ENCODE measurements at places on chromosomes 11 and 22.

GRCh38 chr22:48376936-48377712 is 1450.5 kb downstream of the BRD1 start:
- DNase-seq, result no peak

- DNase-seq, result no peak
Measured at GRCh38 chr11:69508974-69509373, 27.5 kb downstream of the LINC01488 start.

- DNase-seq, result no peak
Measured at GRCh38 chr11:76653674-76654284, 16.8 kb downstream of the LRRC32 start.

- no peak for DNase-seq
Measured at GRCh38 chr11:120306519-120307242, 18.4 kb upstream of the TLCD5 start.

DNA sequence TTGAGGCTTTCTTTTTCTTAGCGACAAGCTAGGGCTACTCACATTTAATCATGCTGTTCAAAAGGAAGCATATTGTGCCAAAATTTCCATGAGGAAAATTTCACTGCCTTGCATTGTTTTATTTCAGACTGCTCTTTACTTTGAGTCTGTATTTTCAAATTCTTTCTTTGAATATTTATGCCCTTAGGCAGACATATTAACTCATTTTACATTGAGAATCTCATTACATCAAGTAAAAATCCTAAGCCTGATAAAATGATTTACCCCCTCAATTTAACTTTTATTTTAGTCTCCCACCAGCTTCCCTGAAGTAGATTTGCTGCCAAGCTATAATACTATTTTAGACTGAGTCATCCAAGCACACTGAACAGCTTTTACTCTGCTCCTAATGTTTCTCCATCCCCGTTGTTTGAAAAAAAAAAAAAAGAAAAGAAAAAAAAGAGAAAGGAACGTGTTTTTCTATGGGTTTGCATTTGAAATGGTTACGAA is 189.3 kb upstream of the MTMR2 start:
- no peak for DNase-seq

DNA sequence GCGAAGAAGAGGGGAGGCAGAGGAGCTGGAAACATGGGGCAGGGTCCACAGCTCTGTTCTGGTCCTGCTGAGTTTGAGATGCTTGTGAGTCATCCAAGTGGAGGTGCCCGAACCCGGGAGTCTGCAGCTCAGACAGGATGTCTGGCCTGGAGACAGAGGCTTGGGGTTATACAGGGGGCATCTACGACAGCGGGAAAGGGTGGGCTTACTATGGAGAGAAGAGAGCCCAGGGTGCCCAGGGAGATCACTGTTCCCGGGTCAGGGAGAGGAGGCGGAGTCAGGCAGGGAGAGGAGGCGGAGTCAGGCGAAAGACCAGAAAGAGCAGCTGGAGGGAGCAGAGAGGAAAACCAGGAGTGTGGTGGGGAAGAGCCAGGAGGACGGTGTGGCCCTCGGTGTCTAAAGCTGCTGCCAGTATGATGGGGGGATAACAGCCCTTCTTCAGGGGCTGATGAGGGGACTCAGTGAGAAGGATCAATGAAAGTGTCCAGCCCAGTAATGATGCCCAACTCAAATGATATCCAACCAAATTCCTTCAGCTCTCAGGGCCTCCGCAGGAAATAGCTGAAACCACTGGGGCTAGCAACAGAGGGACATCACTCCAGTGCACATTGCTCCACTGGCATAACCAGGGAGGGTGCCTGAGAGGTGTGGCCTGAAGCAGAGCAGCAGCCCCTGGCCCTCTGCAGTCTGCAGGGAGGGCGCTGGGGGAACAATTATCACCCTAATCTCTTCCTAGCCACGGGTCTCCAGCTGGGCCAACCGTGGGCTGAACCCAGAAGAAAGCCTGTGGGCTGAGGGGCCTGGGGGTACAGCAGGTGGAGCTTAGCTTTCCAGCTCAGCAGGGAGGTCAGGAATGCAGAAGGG is 2.6 kb upstream of the LTBP3 start:
- no peak for DNase-seq

All from stimulated activated CD4-positive, alpha-beta T cell treated with anti-CD3 and anti-CD28 coated beads, Interleukin-12 subunit alpha, Interleukin-12 subunit beta, amount 100 ng/mL, for 24 hours (primary cell).